ENCODE measurements at places on chromosomes 16 and 17.

GRCh38 chr17:40903129-40903847 lies 18.2 kb upstream of the KRT20 start:
- DNase-seq = no peak

- no peak for DNase-seq
These were observed 1.6 kb upstream of the SOCS7 start for GRCh38 chr17:38350035-38350434.

- DNase-seq = no peak
These were observed 179.5 kb downstream of the XYLT1 start for GRCh38 chr16:17291289-17291688.

DNA sequence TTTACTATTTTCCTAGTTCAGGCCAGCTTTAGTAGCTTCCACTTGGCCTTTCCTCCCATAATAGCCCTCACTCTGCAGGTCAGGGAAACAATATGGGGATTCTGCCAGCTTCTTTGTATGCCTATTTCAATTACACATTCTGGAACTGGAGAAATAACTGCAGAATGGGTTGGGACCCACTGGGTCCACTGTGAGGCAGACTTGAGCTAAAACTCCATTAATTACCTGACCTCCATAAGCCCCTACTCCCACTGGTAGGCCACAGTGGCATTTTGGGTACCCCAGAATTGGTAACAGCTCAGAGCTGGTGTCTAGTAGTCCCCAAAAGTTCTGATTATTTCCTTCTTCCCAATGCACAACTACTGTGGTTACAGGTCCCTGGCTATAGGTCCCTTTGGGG lies 16.7 kb upstream of the TENT4B start:
- no peak for DNase-seq

GRCh38 chr17:79349506-79350400 lies 261.1 kb downstream of the RBFOX3 start:
- no peak for DNase-seq

GRCh38 chr17:63317166-63317840 lies 128.8 kb downstream of the CYB561 start:
- DNase-seq = no peak

DNA sequence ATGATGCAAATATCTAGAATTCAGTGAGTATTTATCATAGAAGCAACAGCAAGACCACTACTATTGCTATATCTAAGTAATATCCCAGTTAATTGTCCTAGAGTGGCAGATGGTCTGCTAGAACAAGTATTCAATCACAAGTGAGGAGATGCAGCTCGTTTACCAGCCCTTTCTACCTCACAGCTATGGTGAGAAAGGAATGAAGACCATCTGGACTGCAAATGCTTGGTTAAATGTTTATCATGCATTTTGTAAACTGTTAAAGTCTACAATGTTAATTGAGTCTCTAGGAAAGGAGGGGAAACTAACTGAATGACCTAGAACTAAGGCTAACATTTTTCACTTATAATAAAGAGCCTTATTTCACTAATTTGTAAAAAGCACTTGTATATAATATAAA lies 52.5 kb downstream of the CNOT1 start:
- DNase-seq = no peak

DNA sequence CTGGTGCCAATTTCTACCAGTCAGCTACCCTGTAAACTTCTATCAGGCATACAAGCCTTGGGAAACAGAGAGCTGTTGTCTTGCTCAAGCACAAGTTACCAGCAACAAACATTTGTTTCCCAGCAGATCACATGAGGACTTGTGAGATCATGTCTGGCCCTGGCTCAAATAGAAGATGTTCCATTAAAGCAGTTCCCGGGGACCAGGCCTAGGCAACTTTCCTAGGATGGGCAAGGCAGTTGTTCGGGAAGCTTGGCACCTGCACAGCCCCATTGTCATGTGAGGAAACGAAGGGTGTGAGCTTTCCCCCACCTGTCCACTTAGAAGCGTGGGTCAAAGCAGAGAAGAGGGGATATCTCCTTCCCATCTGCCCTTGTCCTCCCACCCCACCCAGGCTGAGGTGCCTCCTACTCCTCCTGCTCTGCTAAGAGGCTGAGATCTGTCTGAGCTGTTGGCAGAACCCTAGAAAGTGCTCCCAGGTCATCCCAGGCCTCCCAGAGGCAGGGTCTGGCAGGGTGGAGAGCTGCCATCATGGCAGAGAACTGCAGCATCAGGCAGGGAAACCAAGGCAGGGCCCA lies 11.2 kb upstream of the SLC47A2 start:
- peak; percentile 82 for DNase-seq

GRCh38 chr17:44999433-44999832 lies 31.3 kb upstream of the C1QL1 start:
- no peak for DNase-seq

DNA sequence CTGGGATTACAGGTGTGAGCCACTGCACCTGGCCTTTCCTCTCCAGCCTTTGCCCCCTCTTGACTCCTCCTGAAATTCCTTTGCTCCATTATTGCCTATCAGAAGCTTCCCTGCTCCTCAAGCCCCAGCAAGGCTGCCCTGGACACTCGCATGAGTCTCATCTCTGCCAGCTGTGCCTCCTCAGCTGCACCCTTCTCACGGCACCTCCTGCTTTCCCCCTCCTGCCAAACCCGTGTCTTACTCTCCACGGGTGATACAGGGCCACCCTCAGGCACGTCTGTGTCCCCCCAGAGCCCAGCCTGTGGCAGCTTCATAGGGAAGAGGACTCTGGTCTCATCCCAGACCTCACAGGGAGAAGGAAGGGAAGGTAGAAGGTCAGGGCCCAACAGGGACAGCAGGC lies 15.4 kb downstream of the G6PC3 start:
- DNase-seq = no peak

DNA sequence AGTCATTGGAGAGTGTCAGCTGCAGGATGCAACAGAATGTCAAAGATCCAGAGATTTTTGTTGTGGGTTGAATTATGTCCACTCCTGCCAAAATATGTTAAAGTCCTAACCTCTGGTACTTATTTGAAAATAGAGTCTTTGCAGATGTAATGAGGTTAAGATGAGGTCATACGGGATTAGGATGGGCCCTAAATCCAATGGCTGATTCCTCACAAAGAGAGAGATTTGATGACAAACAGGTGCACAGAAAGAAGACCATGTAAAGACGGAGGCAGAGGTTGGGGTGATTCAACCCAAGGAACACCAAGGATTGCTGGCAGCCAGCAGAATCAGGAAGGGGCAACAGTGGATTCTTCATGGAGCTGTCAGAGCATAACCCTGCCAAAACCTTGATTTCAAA lies 34.5 kb upstream of the USP22 start:
- no peak for DNase-seq

GRCh38 chr16:78375055-78375679 lies 275.7 kb downstream of the WWOX start:
- DNase-seq = no peak

GRCh38 chr17:4818276-4818675 lies 11.3 kb downstream of the PLD2 start:
- DNase-seq = no peak

DNA sequence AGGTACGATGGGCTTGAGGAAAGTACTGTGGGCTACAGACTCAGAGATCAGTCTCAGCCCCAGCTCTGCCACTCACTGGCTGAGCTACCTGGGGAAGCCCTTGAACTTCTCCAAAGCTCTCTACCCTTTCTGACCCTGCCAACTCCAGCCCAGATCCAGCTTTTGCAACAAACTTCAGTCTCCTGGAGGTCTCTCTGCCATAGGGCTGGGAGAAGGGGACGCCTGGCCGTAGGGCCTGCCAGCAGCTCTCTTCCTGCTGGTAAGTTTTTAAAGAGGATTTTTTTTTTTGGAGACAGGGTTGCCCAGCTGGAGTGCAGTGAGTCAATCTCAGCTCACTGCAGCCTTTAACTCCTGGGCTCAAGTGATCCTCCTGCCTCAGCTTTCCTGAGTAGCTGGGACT lies 11.5 kb downstream of the INPP5K start:
- no peak for DNase-seq

- DNase-seq = no peak
These were observed 9.4 kb upstream of the SNAI3 start for GRCh38 chr16:88695753-88696152.

DNA sequence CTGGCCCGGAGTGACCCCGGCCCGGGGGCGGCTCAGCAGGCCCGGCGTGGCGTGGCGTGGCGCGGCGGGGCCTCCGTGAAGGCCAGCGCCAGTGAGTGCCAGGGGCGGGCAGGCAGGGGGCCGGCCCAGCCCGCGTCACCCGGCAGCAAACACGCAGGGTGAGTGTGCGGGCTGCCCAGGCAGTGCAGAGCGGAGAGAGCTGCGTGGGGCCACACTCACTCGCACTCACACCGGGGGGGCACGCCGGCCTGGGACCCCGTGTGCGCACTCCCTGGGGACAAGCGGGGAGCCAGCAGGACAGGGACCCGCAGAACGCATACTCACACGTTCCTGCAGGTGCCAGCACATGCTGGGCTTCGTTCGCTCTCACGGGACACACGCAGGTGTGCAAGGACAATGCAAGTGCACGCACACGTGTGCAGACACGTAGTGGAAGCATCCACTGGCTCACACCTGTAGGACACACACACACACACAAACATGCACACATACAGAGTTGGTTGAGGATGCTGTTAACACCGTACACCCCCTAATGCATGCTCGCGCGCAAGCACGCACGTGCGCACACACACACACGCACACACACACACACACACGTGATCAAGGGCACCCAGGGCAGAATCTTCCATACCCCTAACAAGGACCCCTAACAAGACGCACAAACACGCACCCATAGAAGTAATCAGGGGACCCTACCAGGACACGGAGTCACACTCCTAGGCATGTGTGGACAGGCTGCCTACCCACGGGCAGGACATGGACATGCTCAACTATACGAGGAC lies 7.7 kb downstream of the USP6 start:
- DNase-seq = no peak

DNA sequence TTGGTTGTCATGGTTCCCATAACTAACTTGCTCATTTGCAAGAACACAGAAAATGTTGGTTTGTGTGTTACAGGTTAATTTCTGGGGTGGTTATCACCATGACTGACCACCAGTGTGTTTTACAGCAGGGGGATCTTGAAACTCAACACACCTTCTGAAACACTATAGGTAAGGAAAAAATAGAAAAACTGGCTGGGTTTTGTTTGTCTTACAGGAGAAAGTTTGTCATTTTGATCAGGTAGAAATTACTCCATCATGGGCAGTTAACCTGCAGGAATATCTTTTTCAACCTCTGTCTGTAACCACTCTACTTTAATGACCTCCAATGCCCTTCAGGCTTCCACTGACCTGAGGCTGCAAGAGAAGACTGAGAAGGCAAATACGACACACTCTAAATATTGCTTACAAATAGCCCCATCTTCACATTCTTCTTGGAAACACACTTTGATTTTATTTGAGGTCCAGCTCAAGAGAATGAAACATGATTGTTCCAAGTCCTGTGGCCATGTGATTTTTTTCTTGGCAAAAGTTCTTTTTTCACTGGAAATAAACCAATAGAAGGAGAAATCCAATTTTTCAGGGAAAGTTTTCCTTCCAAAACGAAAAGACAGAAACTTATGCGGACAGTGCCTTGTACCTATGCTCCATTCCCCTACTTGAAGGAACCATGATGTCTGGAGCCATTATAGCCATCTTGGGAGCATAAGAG lies 428.7 kb upstream of the SALL1 start:
- no peak for DNase-seq

GRCh38 chr17:19686400-19687090 lies 29.8 kb downstream of the SLC47A2 start:
- no peak for DNase-seq

GRCh38 chr17:5248821-5249479 lies 14.3 kb upstream of the SCIMP start:
- DNase-seq = no peak

- DNase-seq = no peak
These were observed 7.2 kb downstream of the RAB11FIP4 start for GRCh38 chr17:31398381-31399311.

GRCh38 chr16:188674-189073 lies 8.4 kb downstream of the HBQ1 start:
- no peak for DNase-seq

DNA sequence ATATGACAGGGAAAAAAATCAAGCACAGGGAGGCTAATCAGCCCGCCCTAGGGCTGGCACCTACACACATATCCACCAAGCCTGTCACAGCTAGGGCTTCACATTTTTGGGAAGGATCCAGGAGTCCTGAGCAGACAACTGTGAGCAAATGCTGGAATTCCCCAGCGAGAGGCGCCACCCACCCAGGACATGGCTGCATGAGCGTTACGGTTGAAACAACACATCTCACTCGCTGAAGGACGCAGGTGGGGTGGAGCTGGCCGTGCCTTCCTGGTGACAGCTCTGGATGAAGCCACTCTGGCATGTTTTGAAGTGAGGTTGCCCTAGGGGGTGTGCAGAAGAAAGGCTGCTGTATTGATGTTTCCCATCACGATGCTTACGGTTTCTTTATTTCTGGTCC lies 315.1 kb upstream of the EEF2KMT start:
- DNase-seq = no peak

- peak; percentile 96 for DNase-seq
These were observed 429 bp upstream of the NR1D1 start for GRCh38 chr17:40100669-40101366.

DNA sequence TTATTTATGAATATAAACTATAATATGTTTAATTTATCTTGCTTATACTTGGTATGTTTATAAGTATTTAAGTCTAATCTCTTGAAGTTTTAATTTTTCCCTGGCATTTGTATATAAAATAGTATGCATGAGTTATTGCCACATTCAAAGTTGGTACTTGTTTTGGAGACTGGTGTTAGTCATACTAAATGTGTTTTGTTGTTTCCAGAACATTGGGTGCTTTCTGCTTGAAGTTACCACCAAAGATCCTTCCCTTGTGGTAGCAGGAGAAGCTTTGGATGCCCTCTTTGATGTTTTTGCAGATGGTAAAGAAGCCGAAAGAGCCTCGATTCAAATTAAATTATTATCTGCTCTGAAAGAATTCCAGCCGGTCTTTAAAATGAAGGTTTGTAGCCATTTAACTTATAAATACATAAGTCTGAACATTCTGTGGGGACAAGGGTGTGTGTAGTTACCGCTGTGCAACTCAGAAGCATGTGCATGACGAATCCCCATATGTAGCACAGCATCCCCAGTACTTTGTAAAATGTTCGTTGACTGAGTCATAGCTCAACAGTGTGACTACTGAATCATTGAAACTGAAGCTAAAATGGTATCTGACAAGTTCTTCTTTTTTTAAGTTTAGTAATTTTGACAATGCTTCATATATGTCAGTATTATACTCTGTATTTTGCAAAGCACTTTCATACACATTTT lies 36.4 kb downstream of the HEATR3 start:
- no peak for DNase-seq

Measured in femur (tissue), 1 donor.